ENCODE measurements at places on chromosomes 11 and 22. TPM values are rescaled to one million over a fixed set of nuclear protein-coding genes. Genes with fewer than 3 reads are reported as not detected.

C11orf65 gene
- total RNA-seq, result 0.49 TPM

MMP1 gene
- 7.8 TPM for total RNA-seq

MFRP gene
- total RNA-seq, result not detected

DNA sequence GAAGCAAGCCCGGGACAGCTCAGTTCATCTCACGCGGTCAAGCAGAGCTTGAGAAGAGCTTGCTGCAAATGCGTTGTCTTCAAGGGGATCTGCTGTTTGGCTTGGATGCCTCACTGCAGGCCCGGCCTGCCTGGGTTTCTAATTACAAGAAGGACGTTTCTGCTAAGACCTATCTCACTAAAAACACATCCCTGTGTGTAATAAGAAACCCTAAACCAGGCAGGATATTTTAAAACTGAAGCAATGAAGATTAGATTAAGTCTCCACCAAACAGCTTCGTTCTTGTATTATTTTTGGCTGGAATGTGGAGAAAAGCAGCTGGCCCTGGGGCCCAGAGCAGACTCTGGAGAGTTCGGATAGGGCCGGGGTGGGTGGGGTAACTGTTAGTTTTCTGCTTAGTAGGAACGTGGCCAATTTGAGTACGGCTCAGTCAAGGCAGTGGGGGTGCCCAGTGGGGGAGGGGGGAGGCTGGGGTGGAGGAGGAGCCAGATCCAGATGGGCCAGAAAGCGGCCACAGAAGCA is 6.0 kb downstream of the PKNOX2 start:
- DNase-seq, result peak; percentile 91
- no peak overlapping the region for H3K27ac ChIP-seq
- no peaks in the 10 kb centered on the region for H3K36me3 ChIP-seq
- H3K4me1 ChIP-seq, result peaks cover 38% of the 10 kb centered on the region

DNA sequence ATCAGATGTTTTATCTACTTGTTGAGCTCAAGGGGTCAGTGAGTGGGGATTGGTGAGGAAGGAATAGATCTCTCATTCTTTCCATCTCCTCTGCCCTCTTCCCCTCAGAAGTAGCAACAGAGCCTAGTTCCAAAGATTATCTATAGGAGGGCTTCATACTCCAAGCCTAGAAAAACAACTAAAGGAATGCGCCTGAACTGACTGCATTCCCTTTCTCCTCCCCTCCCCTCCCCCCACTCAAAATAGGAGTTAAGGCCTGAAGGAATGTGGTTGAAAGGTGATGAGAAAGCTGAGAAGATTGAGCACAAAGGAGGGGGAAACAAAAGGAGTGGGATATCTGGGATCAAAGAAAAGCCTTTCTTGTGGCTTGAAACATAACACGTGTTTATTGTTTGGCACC is 10.5 kb downstream of the EMSY start:
- peaks cover 25% of the 10 kb centered on the region for H3K36me3 ChIP-seq
- no peaks in the 10 kb centered on the region for H3K27me3 ChIP-seq
- H3K4me1 ChIP-seq, result peaks cover 1% of the 10 kb centered on the region

DNA sequence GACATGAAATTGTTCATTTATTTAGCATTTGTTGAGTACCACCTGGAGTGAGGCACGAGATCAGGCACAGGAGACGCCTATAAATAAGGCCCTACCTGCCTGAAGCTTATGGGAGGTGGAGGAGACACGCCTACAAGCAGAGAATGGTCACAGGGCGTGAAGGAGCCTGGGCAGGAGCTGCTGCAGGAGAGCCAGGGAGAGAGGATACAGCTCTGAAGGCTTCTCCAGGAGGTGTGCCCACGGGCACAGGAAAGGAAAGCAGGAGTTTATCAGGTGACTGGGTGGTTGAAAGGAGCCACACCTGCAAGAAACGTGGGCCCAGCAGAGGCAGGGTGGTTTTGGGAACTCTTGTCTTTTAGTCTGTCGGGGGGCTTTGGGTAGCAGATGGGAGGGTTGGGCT is 70.3 kb downstream of the BMAL1 start:
- no peak overlapping the region for H3K4me3 ChIP-seq
- no peaks in the 10 kb centered on the region for H3K36me3 ChIP-seq
- no peak for DNase-seq
- H3K27ac ChIP-seq, result no peak overlapping the region
- no peaks in the 10 kb centered on the region for H3K27me3 ChIP-seq
- no peaks in the 10 kb centered on the region for H3K4me1 ChIP-seq
